CD4-positive, alpha-beta T cell treated with Interleukin-17A for 4 hours (primary cell): ENCODE measurements at places on chromosomes 13 and 19.
A peak's percentile ranks its signal among the peaks of the same experiment; 100 is the strongest.

GRCh38 chr13:102799426-102800144, 666 bp downstream of the BIVM start:
- no peak for DNase-seq

- no peak for DNase-seq
Measured at GRCh38 chr13:89465366-89465765, 1794.2 kb downstream of the SLITRK5 start.

- DNase-seq: no peak
Measured at GRCh38 chr13:36174923-36175322, 39.4 kb downstream of the SOHLH2 start.

DNA sequence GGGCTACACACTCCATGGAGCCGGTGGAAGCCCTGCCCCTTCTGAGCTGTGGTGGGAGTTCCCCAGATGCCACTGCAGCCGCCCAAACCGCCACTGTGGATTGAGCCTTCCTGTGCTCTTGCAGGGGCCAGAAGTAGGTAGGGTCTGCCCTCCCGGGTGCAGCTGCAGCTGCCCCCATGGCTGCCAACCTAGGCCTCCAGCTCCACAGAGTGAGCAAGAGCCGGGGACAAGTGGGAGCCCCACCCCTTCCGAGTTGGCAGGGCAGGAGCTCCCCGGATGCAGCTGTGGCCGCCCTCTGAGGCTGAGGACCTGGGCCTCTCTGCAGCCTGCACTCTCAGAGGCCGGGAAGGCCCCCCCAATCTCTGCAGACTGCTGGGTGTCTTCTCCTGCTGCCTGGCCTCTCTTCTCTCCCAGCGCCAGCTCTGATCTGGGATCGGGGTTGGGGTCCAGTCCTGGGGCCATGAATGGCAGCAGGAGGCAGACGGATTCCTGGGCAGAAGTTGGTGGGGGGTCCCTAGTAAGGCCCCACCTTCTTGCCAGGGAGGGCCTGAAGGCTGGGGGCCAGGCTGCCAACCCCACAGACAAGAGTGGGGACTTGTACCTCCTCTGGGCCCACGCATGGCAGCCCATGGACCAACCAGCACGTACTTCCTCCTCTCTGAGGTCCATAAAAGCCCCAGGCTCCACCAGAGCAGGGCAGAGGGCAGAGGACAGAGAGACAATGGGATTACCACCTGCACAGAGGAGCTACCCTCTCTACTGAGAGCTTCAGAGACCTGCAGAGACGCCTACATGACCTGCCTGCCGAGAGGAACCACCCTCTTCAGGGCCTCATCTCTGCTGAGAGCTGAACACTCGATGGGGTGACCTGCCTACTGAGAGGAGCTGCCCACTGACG, 28.9 kb downstream of the AP2S1 start:
- DNase-seq: peak; percentile 76

- DNase-seq: no peak
Measured at GRCh38 chr13:98915981-98916380, 61.9 kb downstream of the DOCK9 start.

DNA sequence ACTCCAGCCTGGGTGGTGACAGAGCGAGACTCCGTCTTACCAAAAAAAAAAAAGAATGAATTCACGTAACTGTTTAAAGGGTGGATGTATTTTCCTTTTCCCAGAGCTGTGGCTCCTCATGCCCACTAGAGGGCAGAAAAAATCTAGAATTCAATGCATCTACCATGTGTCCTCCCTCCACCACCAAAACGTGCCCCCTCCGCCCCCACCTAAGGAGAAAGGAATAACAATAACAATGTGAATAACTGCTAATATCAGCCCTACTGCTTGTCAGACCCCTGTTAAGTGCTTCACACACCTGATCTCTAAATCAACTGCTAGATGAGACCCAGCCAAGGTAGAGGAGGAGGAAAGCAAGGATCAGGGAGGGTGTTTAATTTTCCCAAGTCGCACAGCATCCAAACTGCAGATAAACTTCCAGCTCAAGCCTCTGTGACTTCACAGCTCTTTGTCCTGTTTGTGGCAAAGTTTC, 20.2 kb upstream of the PNMA8B start:
- DNase-seq: peak; percentile 57

DNA sequence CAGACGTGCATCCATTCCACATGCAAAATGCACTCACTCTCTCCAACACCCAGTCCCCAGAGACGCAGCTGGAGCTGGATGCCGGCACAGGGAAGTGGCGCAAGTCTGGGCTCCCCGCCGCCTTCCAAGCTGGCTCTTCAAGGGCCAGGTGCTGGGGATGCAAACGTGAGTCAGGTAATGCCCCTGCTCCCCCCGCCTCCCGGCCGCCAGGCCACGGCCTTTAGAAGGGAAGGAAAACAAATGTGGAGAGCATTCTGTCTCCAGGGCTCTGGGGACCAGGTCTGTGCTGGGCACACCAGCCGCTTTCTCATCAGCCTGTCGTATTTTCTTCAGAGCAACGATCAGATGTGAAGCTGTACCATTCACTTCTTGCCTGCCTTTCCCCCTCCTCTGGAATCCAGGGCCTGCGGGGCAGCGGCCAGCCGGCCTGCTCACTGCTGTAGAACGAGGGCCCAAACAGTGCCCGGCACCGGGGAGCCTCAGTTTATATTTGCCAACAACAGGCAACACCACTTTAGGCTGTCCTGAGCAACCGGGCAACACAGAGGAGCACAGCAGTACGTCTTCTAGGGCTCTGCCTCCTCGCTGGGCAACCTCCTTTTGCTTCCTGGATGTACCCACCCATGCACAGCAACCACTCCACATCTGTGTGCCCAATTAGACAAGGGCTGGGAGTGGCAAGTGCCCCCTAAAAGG, 3.8 kb downstream of the RAB20 start:
- no peak for DNase-seq

DNA sequence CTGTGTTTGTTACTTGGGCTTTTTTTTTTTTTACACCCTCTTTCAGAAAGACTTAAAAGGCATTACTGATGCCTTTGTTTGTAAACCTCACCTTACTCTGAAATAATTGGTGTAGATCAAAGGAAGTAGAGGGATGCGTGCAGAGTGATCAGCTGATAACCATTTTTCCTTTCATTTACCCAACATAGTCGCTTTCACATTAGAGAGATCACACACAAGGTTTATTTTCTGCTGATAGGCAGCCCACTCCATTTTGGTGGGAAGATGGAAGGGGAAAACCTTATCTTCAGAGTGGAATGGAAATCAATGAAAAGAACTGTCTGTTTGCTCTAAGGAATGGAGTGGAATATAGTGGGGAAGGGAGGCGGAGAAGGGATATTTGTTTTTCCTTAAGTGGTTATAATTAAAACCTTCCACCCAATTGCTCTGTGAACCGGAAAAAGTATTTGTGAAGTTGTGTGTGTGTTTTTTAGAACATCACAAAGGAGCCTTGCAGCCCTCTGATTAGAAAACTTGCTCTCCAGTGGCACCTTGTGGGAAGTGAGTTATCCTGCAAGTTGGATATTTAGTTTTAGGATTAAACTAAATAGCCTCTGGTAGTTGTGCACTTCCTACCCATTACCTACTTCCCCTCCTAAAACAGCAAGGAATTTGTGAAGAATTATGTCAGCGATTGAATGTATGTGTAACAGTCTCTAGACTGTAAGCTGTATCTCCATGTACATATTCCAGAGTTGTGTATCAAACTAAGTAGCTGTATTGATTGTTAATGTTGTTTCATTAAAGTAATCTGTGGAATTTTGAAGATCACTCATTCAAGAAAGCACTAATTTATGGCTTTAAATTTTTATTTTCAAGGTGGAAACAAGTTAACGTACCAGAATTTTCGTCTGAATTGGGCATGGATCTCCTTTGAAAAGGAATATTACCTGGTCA, 76.8 kb downstream of the FREM2 start:
- no peak for DNase-seq

- DNase-seq: no peak
Measured at GRCh38 chr13:34696296-34696695, 245.8 kb upstream of the NBEA start.

DNA sequence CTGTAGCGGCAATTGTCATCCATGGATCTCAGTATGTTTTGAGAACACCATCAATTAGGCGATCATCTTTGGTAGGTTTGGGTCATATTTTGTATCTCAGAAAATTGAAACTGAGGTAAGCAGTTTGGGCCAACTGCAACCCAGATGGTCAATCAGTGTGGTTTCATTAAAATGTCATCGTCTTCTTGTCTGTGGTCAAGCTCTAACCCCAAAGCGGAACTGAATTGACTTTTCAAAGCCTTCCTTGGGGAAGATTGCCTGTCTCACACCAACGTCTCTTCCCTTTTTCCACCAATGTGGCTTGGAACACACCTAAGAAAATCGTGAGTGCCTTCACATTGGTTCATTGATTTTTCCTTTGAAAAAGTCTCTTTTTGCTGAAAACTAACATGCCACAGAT, 56.3 kb upstream of the UBAC2 start:
- DNase-seq: no peak

DNA sequence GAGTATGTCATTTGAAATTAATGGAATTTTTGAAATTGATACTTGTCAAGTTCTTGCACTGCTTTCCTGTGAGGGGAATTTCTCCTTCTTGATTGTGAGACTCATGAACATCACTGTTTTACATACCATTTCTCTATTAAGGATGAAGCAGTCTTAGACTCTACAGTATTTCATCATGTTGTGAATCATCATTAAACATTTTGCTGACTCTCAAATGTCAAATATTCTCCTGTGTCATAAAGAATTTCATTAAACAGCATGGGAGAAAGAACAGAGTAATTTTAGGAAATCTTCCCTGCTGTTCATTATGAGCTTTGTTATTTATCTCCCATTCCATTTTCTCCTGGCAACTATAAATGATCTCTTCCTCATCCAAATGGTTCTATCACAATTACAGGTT, 729.0 kb downstream of the PCDH9 start:
- no peak for DNase-seq

GRCh38 chr13:98927951-98928927, 49.6 kb downstream of the DOCK9 start:
- DNase-seq: no peak

- DNase-seq: no peak
Measured at GRCh38 chr13:63128716-63129115, 1713.1 kb upstream of the PCDH20 start.

DNA sequence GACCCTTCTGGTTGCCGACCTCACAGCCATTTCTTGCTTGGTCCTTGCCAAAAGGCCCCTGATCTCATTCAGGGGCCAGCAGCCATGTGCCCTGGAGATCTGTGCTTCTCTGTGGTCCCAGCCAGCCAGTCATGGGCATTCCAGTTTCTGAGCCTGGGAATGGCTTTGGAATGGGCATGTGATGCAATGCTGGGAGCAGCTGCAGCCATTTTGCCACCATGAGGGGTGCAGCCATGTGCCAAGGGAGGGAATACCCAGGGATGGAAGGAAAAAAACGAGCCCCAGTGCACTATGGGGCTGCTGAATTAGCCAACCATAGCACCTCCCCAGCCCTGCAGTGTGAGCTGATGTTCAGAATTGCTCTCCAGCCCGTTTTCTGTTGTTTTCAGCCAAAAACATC, 26.3 kb downstream of the F2RL3 start:
- no peak for DNase-seq
